ENCODE measurements at places on chromosomes 2 and 18.

DNA sequence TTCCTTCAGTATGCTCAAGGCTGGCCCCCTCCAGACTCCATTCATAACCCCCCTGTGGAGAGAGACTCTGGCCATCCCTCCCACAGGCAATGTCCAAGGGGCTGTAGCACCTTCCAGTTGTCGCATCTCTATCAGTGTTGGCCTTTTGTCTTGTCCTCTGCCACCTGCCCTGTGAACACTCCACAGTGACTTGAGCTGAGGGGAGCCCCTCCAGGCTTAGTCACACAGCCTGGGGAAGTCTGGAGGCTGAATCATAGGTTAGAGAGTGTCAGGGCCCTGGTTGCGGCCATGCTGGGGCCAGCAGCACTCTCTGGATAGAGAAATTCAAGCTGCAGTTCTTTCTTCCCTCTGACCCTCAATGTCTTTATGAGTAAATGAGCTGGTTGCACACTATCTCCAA lies 64.7 kb downstream of the GYPC start:
- no peak for DNase-seq

DNA sequence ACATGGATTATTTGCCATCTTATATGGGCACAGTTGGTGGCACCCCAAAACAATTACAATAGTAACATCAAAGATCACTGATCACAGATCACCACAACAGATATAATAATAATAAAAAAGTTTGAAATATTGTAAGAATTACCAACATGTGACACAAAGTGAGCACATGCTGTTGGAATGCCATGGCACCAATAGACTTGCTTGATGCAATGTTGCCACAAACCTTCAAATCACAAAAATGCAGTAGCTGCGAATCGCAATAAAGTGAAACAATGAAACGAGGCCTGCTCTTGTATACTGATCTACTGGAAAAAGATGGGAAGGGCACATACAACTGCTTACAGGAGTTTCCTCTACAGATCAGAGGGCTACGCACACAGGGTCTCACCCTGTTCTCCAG lies 32.2 kb upstream of the AMMECR1L start:
- DNase-seq = no peak

DNA sequence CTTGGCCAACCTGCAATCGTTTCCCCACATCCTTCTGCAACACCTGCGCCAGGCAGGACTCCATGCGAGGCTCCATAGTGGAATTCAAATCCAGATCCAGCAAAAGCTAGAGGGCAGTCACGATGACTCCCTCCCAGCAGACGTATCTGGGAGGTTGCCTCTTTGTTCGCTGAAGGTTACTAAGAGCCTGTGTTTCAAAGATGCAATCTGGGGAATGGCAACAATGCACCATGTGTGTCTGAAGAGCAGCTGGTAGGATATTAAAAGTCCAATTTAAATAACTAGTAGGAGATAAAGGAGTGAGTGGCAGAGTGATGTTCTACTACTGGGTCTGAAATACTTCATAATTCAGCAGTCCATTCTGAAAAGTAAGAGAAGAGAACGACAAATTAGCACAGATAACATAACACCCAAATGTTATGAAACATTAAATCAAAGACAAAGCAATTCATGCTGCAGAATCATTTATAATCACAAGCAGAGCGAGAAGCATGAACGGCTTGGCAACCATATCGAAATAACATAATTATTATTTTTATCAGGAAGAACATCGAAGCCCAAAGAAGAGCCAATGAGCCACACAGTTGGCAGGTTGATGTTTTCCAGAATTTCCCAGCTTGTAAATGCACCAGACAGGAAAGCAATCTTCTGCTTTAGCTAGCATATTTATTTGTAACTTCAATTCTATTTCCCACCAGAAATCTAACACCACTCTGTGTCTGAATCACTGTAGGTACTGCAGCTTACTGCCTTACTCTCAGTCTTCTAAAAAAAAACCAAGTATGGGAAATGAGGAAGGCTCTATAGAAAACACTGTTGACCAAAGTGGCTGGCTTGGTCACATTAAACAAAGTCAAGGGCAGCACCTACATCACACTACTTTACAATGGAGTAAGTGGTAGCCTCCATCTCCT lies 43.2 kb downstream of the CLASP1 start:
- DNase-seq = no peak

GRCh38 chr2:120174963-120175581 lies 48.1 kb downstream of the TMEM185B start:
- no peak for DNase-seq

DNA sequence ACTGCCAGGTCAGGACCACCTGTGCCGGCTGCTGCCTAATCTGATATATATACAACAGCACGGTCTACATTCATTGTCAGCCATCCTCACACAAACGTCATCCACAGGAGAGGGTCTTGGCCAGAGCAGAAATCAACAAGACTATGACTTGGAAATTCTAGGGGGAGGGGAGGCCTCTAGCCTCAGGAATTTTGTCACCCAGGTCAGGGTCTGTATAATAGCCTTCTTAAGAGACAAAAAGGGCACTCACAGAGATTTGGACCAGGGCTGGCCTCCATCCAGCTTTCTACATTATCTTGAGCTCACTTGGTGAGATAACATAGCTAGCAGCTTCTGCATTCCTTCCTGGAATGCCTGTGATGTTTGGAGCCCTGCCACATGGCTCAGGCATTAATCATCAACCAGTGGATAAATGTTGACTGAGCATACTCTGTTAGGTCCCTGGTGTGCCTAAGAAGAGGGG lies 50.4 kb upstream of the CTIF start:
- DNase-seq = no peak

DNA sequence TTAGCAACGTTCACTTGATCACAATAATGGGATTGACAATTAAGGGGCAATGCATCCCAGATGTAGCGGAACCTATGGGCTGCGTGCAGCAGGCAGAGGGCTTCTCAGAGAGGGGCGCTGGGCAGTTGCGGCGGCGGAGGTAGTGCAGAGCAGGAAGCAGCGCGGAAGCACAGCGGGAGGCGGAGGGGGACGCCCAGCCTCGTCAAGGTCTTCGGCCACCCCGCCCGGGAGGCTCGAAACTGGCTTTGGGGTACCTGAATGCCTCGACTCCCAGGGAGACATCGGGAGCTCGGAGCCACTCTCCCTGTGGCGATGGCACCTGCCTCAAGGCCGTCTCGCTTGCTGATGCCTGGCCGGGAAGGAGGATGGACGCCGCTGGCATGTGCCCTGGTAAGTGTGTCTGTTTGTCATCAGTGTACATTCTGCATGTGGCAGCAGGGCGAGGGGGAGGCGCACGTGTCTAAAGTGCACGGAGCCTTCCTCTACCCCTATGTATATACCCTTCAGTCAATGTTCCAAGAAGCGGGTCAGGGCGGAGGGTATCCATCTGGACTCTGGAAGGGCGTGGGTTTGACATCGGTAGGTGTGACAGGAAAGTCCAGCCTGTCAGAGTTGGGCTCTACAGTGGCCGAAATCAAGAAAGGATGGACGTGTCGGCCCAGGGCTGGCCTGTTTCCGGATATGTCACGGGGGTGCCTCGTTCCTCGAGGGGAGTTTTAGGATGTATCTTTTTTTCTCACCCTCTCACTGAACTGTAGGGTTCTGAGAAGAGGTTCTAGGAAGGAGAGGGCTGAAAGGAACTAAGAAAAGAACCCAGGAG lies 7.5 kb upstream of the SP9 start:
- no peak for DNase-seq

All from stimulated activated CD4-positive, alpha-beta T cell treated with anti-CD3 and anti-CD28 coated beads, Interleukin-2, amount 100 ng/mL, for 24 hours (primary cell).